Stimulated activated CD4-positive, alpha-beta T cell treated with anti-CD3 and anti-CD28 coated beads, TNF-alpha, amount 100 ng/mL, for 1 hour (primary cell): ENCODE measurements at places on chromosomes 1 and 21.

DNA sequence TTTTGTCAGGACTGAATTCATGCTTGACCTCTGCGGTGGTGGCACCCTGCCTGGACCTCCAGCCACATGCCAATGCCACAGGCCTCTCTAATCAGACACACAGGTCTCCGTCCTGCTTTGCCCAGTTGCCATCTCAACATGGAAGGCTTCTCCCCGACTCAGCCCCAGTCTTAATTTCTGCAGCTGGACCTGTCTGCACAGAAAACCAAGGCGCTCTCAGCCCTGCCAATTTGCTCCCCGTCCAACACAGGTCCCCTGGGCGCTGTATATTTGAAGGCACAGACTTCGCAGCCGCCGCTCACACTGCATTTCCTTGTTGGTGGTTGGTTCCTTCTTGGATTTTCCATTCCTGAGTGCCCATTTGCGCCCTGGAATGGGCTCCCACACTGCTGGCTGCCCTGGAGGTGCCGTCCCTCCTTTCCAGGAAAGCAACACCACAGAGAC is 28.0 kb upstream of the PLEKHG5 start:
- DNase-seq = no peak

- no peak for DNase-seq
Measured at GRCh38 chr1:234546890-234547788, 62.8 kb downstream of the IRF2BP2 start.

DNA sequence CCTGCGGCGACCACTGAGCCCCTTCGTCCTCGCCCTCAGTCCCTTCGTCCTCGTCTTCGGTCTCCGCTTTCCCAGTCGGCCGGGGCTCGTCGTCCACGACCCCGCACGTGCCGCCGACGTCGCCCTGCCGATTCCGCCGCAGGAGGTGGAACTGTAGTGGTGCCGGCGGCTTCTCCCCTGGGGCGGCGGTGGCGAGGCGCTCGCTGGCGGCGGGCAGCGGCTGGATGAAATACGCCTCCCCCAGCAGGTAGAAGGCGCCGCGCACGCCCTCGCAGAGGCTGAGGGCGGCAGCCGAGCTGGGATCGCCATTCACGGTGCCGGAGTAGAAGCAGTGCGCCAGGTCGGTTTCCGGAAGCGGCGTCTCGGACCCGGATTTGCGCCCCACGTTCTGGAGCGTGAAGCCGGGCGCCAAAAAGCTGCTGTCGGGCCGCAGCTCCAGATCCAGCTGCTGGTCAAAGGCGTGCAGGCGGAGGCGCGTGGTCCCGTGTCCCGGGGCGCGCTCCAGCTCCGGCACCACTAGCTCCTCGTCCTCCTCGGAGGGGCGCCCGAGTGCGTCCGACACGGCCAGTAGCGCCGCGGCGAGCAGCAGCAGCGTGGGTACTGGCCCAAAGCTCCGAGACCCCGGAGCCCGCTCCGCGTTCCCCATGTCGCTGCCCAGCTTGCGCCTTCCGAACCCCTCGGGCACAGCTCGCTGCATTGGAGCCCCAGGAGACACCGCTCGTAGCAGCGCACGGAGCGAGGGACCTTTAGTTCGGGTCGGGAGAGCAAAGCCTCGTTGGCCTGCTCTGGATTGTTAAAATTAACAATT is 747 bp downstream of the ADAMTS1 start:
- no peak for DNase-seq

- no peak for DNase-seq
Measured at GRCh38 chr1:233613252-233614172, at the start of gene KCNK1. Gene KCNK1, plus strand, starts transcription at chr1:233614106. Its CDS starts 66 bp downstream, at chr1:233614172.

DNA sequence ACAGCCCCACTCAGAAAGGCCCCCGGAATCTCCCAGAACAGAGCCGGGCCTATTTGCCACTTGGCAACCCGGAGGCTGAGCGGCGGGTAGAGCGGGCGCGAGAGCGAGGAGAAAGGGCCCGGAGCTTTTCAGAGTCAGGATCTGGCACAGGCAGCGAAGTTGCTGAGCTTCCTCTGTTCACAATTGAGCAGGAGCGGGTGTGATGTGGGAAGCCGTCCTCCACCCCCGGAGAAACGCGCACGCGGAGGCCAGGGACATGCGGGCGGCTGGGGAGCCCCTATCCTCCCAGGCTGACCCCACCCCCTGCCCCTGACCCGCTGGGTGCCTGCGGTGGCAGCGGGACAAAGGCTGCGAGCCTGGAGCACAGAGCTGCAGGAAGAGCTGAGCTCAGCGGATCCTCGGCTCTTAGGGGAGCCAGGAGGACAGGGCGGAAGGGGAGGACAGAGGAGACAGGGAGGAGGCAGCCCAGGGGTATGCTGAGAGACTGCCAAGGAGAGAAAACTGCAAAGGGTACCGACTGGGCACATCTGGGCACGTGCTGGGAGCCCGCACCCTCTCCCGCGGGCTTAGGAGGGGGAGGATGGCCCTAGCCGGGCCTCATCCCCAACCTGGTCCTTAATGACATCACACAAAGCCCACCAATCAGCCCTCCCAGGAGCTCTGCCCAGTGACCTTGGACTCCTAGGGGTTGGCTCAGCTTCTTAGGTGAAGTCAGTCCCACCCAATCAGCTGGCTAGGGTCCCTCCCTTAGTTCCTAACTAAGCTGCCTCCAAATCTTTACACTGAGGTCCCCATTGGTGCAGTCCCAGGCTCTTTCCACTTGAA is 9.3 kb downstream of the KIF21B start:
- DNase-seq = no peak

- no peak for DNase-seq
Measured at GRCh38 chr1:110787328-110788071, 85.4 kb upstream of the CD53 start.

- no peak for DNase-seq
Measured at GRCh38 chr1:46603481-46603857, 599 bp downstream of the MKNK1 start.

GRCh38 chr1:241443561-241443960 is 76.0 kb downstream of the FH start:
- no peak for DNase-seq

DNA sequence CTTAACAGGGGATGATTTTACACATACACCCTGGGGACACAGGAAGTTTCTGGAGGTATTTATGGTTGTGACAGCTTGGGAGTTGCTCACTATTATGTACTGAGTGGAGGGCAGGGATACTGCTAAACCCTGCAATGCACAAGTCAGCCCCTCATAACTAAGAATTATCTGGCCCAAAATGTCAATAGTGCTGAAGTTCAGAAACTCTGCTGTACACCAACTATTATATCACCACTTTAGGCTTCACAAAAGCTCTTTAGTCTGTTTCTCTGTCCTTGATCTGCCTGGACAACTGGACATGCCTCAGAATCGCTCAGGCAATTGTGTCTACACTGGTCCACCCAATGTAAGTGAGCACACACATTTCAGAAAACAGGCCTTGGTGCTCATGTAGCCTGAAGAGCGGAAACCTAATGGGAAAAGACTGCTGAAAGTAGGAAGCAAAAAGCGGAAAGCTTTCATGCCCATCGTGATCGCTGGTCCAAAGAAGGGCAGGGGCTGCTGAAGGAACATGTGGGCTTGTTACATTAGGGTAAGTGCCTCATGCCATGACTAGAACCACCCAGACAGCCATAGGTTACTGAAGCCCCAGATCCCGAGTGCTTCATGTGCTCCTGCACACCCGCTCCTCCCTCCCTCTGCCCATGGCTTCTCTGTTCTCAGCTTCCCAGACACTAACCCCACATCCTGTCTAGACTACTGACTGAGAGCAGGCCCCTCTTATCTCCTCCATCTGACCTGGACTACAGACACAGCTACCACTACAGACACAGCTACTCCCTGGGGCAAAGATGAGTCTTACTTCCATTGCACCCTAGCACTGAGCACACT is 73.5 kb downstream of the LRIG2 start:
- DNase-seq = no peak

GRCh38 chr1:185559684-185560331 is 174.4 kb upstream of the HMCN1 start:
- DNase-seq = no peak

DNA sequence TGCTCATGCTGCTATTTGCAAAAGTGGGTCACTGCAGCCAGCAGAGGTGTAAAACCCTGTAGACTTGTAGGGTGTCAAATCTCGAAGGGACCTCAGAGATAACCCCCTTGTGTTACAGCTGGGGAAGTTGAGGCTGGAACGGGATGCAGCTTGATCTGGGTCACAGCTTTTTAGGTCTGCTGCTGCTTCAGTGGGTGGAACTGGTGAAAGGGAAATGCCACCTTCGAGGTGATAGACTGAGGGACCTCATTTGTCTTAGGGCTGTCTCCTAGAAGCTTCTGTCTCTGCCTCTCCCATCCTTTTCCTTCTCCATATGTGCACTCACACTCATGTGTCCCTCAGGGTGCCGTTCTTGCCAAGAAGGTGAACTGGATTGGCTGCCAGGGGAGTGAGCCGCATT is 35.4 kb downstream of the QSOX1 start:
- DNase-seq = no peak

- no peak for DNase-seq
Measured at GRCh38 chr1:55735106-55735505, 519.9 kb upstream of the USP24 start.

DNA sequence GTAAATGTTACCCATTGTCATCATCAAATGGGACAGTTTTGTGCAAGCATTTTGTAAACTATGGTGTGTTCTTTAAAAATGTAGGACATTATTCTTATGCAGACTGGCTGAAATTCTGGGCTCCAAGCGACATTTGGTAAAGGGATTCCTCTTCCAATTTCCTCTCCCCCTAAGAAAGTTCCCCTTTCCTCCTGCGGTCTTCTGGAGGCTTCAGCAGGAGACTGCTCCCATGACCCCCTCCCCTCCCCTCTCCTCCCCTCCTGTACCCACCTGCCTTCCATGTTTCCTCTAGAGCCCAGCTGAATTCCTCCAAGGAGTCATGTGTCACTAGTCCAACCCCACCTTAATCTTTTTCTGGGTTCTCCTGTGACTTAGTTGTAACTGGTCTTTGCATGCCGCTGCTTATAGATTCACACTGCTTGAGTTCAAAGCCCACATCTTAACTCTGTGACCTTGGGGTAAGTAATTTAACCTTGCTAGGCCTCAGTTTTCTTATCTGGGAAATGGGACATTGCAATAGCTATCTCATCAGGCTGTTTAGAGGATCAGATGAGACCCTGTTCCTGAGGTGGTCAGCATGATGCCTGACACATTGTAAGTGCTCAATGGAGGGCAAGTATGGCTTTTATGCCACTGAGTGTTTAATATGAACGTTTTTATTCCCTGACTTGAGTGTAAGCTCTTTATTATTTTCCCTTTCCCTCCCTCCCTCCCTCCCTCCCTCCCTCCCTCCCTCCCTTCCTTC is 69.9 kb upstream of the WDR26 start:
- DNase-seq = no peak

DNA sequence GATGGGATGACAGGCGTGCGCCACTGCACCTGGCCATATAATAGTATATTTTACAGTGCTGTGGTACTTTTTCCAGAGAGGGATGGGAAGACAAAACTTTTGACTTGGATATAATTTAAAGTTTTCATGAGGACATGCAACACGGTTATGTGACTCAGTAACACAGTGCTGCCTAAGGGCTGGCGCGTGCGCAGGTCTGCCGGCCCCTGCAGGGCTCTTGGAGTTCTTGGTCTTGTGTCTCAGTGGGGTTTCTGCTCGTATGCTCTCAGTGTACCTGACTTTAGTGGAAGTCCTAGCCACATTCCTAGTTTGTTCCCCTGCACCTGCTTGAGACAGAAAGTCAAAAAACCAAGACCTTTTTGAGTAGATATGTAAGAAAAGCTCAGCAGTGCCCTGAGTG is 27.5 kb upstream of the ATF3 start:
- DNase-seq = no peak

- DNase-seq = no peak
Measured at GRCh38 chr21:38914528-38915293, 109.0 kb downstream of the ETS2 start.

GRCh38 chr1:50983219-50983802 is 13.3 kb downstream of the CDKN2C start:
- DNase-seq = no peak

GRCh38 chr1:58986996-58987767 is 203.3 kb upstream of the JUN start:
- no peak for DNase-seq

- no peak for DNase-seq
Measured at GRCh38 chr1:75431843-75432242, 179.1 kb downstream of the SLC44A5 start.

- DNase-seq = no peak
Measured at GRCh38 chr1:74403606-74404005, 108.8 kb downstream of the LRRC53 start.

DNA sequence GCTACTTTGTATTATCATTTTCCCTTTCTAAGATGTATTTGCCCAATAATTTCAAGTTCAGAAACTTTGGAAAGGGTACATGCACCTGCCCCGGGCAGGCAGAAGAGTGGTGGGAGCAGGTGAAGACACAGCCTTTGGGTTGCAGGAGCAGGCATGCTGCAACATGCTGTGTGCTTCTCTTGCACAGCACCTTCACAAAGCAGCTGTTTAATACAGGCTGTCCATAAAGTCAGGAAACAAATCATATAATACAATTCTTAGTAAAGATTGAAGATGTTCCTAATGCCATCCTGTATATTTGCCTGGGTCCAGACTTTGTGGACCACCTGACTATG is 182.9 kb downstream of the ZNF281 start:
- no peak for DNase-seq

- DNase-seq = no peak
Measured at GRCh38 chr1:71930511-71930910, 351.8 kb downstream of the NEGR1 start.

DNA sequence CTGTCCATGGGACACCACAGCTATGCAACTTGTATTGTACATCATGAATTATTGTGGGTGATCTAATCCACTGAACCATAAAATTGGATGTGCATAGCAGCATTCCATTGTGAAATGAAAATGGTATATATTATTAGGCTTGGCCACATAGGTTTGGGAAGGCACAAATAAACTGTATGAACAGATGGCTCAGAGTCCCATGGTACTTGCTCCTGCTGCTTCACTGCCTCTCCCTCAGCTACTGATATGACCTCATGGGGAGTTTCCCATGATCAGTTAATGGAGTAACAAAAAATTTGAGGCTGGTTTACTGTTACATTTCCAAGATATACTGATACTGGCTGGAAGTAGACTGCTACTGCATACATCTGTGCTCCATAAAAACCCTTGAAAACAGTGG is 152.7 kb upstream of the NEGR1 start:
- DNase-seq = no peak

DNA sequence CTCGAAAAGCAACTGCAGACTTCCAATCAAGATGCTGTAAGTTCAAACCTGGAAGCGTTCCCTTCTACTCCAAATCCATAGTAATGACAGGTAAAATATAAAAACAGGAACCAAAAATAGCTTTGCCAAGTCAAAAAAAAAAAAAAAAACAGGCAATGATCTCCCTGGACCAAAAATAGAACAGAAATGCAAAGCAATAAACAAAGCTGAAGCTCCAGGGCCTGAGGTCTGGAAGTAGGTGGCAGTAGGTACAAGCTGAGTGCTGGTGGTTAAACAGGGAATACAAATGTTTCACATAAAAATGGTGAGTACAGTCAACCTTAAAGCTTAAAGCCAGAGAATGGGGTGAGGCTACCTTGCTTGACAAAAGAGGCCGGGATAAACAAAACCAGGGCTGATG is 610.8 kb downstream of the SMYD3 start:
- no peak for DNase-seq

DNA sequence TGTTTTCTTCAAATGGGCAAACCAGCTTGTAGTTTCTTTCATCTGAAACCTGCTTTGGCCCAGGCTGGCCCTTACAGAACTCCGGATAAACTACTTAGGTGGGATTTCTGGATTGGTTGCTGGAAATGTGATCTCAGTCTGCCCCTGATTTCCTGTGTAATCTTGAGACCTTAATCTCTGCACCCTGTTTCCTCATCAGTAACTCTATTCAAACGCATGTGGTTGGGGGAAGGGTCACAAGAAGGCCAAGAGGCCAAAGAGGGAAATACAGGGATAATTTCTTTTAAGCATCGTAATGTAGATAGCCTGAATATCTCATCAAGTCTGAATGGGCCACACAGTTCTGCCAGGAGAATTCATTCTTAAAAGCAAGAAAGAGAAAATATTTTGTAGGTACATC is 483.6 kb downstream of the LTN1 start:
- no peak for DNase-seq
